ENCODE measurements at places on chromosomes 3 and 15. TPM values are rescaled to one million over a fixed set of nuclear protein-coding genes. Genes with fewer than 3 reads are reported as not detected.
A peak's percentile ranks its signal among the peaks of the same experiment; 100 is the strongest.

DNA sequence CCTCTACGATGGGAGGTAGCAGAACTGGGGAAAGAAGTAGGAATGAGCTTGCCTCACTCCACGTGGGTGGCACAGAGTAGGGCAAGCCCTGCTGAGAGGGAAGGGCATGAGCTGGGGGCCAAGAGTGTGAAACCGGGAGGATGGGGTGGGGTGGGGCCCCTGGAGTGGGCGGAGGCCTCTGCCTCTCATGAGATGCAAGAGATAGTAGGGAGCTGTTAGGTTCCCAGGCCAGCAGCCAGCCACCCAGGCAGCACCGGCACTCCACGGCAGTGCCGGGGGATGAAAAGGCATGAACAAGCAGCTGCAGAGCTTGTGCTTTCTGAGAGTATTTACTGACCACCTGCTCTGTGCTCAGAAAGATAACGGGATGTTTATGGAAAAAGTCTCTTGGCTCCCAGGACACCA is 24.4 kb upstream of the PLA2G4E start:
- H3K27ac ChIP-seq: no peak overlapping the region
- H3K4me1 ChIP-seq: no peaks in the 10 kb centered on the region
- H3K4me3 ChIP-seq: no peak overlapping the region
- H3K27me3 ChIP-seq: no peaks in the 10 kb centered on the region
- no peaks in the 10 kb centered on the region for H3K36me3 ChIP-seq

Gene APOD
- 2.9 TPM for polyA plus RNA-seq

- H3K27ac ChIP-seq: no peak overlapping the region
- DNase-seq: peak; percentile 80
- H3K36me3 ChIP-seq: no peaks in the 10 kb centered on the region
- H3K27me3 ChIP-seq: no peaks in the 10 kb centered on the region
- H3K4me1 ChIP-seq: no peaks in the 10 kb centered on the region
Observed at GRCh38 chr15:41811432-41812195, 16.3 kb upstream of the JMJD7 start.

DNA sequence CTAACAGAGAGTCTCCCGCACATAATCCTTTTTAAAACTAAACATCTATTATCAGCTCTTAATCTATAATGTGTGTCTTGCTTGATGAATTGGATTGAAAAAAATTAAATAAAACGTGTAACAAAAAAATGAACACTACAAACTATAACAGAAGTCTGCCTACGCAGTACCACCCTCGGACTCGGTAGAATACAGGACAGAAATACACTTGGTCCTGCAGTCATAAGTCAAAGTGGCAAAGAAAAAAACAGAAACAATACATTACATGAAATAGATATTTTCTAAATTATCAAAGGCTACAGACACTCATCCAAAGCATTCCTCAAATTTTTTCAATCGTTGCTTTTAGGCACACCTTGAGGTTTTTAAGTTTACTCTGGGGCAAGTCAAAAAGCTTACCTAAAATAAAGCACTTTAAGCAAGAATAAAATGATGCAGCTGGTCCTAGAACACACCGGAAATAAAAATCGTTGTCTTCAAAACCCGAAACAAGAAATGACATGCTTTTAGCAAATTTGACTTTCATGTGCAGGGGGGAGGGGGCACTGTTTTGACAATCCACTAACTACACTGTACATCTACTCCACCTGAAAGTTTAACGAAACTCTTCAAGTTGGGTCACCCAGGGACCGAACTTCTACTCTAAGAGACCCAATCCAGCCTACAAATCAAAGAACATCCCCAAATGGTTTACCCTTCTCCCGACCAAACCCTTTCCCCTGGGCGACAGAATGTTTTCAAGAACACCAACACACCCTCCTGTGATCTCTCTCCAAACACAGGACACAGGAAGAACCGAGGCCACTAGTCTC is 1.3 kb downstream of the ADAM10 start:
- no peaks in the 10 kb centered on the region for H3K36me3 ChIP-seq
- H3K4me3 ChIP-seq: peak overlapping the region; percentile 83
- H3K4me1 ChIP-seq: no peaks in the 10 kb centered on the region
- H3K27ac ChIP-seq: peak overlapping the region; percentile 86

Gene SI
- polyA plus RNA-seq: 551 TPM

Measured in small intestine (tissue), 16 donors.